Esophagus mucosa (tissue), 1 donor: ENCODE measurements at places on chromosomes 6 and 20. TPM values are rescaled to one million over a fixed set of nuclear protein-coding genes. Genes with fewer than 3 reads are reported as not detected.

RSPO4 gene
- not detected for total RNA-seq

TRIM10 gene
- not detected for total RNA-seq

BIRC7 gene
- total RNA-seq = not detected

PCK1 gene
- total RNA-seq = 0.64 TPM

RSPO3 gene
- total RNA-seq = 1.4 TPM

ATRN gene
- total RNA-seq = 14.7 TPM

C6orf15 gene
- not detected for total RNA-seq

TENT5A gene
- 2.9 TPM for total RNA-seq

CRISP2 gene
- not detected for total RNA-seq

CYP24A1 gene
- 1.3 TPM for total RNA-seq

FAM8A1 gene
- 7.6 TPM for total RNA-seq

KIAA1755 gene
- total RNA-seq = 0.32 TPM

CNBD2 gene
- 3.7 TPM for total RNA-seq

RFX6 gene
- total RNA-seq = not detected

GRM1 gene
- not detected for total RNA-seq

DCDC2 gene
- not detected for total RNA-seq

ABHD16B gene
- not detected for total RNA-seq

NKAIN2 gene
- total RNA-seq = not detected

CST4 gene
- not detected for total RNA-seq

DDX43 gene
- 0.56 TPM for total RNA-seq

BTN2A1 gene
- total RNA-seq = 8.1 TPM

TNNC2 gene
- total RNA-seq = not detected

MDFI gene
- 47.1 TPM for total RNA-seq

ARMH2 gene
- not detected for total RNA-seq

TTK gene
- total RNA-seq = 11.0 TPM

DUSP15 gene
- total RNA-seq = 0.64 TPM

ZSCAN31 gene
- 9.4 TPM for total RNA-seq

GZF1 gene
- total RNA-seq = 3.6 TPM
